ENCODE measurements at places on chromosomes 11 and 22.

DNA sequence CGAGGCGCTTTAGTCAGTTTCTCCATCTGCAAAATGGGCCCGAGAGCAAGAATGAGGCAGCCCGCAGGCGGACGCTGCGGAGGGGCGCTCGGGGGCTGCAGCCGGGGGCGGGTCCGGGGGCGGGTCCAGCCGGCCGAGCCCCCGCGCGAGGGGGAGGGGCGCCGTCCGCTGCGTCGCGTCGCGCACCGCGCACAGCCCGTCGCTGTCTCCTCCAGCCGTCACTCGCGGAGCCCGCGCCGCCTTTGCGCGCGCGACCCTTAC is 282 bp downstream of the PC start:
- DNase-seq, result no peak

DNA sequence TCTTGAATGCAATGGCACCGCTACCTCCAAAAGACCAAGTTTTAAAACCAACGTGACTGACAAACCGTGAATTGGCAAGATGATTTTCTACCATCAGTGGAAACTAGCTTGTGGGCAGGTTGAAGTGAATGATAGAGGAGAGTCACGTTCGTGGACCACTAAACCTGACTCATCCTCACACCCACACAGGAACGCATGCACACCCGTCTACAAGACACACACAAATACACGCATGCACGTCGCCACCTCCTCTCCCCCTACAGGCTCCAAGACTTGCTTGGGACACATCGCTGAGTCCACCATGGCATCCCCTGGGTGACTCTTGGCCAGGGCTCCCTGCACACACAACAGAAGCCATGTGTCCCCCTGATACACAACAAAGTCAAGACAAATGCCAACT is 14.4 kb downstream of the TMPRSS6 start:
- no peak for DNase-seq

- no peak for DNase-seq
Observed at GRCh38 chr11:68189082-68189481, 24.0 kb downstream of the KMT5B start.

- peak; percentile 16 for DNase-seq
Observed at GRCh38 chr22:18104566-18104965, 6.0 kb upstream of the TUBA8 start.

DNA sequence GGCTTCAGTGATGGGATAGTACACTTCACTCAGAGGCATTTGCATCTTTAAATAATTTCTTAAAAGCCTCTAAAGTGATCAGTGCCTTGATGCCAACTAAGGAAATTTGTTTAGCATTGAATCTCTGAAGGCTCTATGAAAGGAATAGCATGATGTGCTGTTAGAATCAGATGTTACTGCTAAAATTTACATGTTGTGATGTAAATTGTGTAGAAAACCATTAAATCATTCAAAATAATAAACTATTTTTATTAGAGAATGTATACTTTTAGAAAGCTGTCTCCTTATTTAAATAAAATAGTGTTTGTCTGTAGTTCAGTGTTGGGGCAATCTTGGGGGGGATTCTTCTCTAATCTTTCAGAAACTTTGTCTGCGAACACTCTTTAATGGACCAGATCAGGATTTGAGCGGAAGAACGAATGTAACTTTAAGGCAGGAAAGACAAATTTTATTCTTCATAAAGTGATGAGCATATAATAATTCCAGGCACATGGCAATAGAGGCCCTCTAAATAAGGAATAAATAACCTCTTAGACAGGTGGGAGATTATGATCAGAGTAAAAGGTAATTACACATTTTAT is 4.6 kb downstream of the MALAT1 start:
- DNase-seq, result no peak

DNA sequence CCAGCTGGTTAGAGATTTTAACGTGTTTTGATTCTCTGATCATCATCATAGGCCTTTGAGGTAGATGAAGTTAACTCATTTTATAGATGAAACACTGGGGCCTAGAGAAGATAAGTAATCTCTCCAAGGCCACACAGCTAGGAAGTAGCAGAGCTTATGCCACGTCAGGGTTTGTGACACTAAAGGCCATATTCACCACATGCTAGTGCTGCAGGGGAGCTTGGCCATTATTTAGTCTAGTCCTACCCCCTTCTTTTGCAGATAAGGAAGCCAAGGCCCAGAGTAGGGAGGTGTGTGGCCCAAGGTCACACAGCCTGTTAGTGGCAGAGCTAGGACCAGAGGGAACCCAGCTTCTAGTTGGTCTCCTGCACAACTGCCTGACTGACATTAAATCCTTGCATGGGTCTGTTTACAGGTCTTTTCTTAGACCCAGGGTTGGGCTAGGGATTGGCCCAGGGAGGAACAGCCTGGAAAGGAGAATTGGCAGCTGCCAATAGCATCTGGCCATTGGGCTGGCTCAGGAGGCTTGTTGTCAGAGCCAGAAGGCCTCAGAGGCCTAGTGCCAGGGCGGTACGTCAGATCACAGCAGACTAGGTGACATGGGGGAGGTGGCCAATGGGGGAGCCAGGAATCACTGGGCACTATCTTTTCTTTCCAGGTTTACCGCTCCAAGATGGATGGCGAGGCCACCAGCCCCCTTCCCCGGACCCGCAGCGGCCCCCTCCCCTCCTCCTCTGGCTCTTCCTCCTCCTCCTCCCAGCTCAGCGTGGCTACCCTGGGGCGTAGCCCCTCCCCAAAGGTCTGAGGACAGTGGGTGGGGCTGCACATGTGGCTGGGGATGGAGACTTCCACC is 36.0 kb downstream of the PHLDB1 start:
- DNase-seq, result no peak

DNA sequence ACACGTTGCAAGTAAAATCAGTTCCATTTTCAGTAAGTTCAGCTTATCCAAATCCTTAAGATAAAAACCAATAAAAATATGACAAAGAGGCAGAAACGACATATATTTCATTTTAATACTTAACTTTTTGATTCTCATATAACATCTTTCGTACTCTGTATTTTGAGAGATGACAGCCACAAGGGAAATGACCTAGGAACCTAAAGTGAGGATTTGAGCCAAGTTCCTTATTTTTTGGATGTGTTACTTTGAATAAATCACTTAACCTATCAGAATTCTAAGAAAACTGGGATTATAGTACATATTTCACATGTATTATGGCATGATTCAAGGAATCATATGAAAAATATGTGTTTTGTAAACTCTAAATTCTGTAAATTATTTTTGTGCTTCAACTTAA is 143.6 kb upstream of the TRPC6 start:
- no peak for DNase-seq

DNA sequence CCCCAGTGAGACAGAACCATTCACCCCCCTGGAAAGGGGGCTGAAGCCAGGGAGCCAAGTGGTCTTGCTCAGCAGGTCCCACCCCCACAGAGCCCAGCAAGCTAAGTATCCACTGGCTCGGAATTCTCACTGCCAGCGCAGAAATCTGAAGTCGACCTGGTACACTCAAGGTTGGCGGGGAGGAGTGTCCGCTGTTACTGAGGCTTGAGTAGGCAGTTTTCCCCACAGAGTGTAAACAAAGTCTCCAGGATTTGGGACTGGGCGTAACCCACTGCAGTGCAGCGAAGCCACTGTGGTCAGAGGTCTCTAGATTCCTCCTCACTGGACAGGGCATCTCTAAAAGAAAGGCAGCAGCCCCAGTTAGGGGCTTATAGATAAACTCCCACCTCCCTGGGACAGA is 10.0 kb downstream of the PATE1 start:
- DNase-seq, result no peak

DNA sequence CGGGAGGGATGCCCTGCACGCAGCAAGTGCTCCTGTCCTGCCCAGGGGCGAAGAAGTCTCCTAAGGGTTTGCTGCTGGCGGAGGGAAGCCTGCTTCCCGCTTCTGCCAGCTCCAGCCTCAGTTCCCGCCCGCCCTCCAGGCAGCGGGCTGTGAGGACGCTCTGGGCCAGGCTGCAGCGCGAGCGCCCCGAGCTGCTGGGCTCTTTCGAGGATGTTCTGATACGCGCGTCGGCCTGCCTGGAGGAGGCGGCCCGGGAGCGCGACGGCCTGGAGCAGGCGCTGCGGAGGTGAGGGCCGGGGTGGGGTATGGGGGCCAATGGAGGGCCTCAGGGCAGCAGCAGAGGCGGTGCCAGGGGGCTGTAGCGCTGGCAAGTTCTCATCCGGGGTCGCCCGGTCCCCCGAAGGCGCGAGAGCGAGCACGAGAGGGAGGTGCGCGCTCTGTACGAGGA is 2.2 kb downstream of the CRACR2B start:
- DNase-seq, result no peak

DNA sequence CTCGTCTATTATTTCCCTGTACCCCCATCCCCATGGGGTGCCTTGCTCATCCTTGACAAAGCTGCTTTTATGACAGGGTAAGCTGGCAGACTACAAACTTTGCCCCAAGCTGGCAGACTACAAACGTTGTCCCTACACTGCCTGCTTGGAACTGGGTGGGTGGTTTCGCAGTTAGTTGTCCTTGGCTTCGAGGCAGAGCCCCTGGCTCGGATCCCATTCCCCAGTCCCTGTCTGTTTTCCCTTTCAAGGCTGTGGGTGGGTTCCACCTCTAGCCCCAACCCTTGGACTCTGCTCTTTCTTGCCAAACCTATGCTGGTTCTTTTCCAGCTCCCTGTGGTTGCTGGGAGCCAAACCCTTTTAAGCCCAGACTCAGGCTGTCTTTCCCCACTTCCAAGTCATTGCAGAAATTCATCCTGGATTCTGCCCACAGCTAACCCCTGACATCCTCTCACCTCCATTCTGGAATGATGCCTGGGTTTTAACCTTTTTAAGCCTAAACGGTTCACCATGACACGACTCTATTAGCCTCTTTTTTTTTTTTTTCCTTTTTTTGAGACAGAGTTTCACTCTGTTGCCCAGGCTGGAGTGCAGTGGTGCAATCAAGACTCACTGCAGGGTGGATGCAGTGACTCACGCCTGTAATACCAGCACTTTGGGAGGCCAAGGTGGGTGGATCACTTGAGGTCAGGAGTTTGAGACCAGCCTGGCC is 9.2 kb upstream of the RBM14 start:
- DNase-seq, result peak; percentile 65

DNA sequence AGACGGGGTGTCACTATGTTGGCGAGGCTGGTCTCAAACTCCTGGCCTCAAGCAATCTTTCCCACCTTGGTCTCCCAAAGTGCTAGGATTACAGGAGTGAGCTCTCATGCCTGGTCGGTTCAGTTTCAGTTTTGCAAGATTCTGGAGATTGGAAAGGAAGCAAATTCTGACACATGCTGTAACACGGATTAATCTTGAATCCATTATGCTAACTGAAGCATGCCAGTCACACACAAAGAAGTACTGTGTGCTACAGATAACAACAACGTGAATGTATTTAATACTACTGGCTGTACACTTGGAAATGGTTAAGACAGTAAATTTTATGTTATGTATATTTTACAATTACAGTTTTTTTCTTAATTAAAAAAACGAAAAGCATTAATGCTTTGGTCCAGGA is 107.6 kb downstream of the MED15 start:
- no peak for DNase-seq

- DNase-seq, result no peak
Observed at GRCh38 chr22:47260551-47260950, 498.1 kb downstream of the TBC1D22A start.

- DNase-seq, result no peak
Observed at GRCh38 chr22:31846161-31847115, 92.6 kb downstream of the DEPDC5 start.

Measured in Caki2 (cell line).